Lower leg skin (tissue), 4 donors: ENCODE measurements at places on chromosomes 12 and 14. TPM values are rescaled to one million over a fixed set of nuclear protein-coding genes. Genes with fewer than 3 reads are reported as not detected.

Gene RIMBP2
- total RNA-seq = 1.5 TPM

Gene CIT
- total RNA-seq = 11.7 TPM

DNA sequence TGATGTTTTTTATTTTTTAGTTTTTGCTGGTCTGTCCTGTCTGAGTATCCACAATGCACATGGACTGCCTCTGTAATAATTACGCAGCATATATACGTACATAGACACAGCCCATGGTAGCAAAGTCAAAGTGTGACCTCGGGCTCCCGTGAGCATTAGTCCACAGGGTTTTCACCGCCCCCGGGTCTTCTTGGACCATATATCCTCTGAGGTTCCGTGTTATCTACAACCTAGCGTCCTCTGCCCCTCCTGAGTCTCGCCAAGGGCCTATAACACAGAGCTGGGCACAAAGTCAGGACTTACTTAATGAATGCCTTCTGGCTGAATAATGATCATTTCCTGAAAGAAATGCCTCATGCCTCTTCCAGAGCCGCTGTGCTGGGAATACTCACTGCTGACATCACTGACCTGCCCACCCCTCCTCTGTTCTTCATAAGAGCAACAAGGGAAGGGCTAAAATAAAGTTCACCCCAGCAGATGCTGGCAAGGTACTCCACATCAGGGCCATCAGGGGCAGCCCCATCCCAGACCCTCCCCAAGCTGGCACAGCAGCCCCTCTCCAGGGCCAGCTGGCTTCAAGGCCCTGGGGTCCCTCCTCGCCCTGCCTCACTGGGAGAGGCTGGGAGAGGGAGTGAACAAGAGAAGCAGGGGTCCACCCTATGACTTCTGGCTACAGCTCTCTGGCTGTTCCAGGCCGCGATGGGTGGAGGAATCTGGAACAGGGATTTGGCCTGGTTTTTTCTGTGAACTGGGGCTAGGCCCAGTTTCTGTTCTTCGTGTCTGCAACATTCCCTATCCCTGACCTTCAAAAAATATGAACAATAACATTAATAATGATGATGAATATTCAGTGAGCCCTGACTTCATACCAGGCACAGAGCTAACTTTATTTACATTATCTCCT lies 7.9 kb downstream of the HDAC7 start:
- peak; percentile 78 for DNase-seq

DNA sequence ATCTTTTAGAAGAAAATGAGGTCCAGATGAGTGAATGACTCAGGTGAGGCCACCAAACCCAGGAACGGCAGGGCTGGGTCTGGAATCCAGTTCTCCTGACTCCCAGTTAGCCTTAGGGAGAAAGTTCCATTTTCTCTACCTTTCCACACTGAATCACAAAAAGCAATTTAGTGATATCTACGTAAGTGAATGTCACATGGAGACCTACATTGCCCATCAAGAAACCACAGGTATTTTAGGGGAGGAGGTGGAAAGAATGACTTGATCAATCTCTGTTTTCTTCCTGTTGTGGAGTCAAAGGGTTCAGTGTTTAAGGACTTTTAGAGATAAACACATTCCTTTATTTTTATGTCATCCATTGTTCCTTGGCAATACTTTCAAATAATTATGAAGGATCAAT lies 106.9 kb upstream of the PTPRB start:
- DNase-seq = no peak

- DNase-seq = no peak
Observed at GRCh38 chr14:50288146-50288545, 23.9 kb downstream of the L2HGDH start.

Gene ESPL1
- 5.7 TPM for total RNA-seq

DNA sequence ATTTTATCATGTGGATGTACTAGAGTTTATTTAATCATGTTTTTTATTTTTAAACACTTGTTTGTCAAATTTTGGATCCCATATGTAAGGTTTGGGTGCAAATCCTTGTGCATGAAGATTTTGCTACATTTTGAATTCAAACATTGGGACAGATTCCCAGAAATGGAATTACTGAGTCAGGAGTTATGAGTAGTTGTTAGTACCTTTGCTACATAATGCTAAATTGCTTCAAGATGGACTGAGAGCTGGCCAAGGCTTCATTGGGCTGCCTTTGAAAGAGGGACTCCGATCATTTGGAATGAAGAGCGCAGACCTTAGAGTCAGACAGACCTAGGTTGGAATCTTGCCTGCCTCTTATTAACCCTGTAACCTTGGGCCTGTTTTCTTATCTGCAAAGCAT lies 154.9 kb upstream of the PWP1 start:
- no peak for DNase-seq

- DNase-seq = no peak
Observed at GRCh38 chr14:88168025-88168424, 155.0 kb downstream of the KCNK10 start.

- DNase-seq = no peak
Observed at GRCh38 chr12:19003987-19004619, 125.4 kb upstream of the PLEKHA5 start.

DNA sequence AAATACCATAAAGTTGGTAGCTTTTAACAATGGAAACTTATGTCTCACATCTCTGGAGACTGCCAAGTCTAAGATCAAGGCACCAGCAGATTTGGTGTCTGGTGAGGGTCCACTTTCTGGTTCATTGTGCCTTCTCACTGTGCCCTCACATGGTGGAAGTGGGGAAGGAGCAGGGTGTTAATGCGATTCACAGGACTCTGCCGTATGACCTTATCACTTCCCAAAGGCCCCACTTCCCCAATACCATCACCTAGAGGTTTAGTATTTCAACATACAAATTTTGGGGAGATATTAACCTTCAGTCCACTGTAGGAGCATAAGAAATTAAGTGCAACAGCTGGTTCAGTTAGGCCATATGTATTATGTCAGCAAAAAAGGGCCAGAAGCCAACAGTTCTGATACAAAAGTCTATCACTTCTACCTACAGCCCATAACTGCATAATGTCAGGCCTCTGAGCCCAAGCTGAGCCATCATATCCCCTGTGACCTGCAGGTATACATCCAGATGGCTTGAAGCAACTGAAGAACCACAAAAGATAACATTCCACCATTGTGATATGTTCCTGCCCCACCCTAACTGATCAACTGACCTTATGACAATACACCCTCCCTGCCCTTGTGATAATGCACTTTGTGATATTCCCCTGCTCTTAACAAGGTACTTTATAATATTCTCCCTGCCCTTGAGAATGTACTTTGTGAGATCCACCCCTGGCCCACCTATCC lies 24.7 kb downstream of the DDHD1 start:
- DNase-seq = no peak

DNA sequence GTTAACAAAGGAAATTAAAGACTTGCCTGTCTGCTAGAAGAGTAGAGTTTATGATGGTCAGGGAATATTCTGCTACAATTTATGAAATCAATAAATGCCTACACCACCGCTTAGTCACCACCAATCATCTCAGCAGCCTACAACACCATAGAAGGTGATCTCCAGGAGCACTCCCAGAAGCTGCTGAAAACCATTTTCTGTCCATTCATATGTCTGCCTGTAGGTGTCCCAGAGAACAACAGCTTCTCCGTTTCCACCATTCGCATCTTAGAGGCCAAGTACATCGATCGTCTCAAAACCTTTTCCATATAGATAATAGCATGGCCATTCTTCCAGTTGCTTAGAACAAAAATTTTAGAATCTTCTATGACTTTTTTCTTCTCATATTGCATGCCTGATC lies 303.4 kb downstream of the KCNC2 start:
- no peak for DNase-seq

GRCh38 chr12:107461222-107461975 lies 224.2 kb upstream of the PWP1 start:
- no peak for DNase-seq

GRCh38 chr12:31387466-31387865 lies 61.5 kb upstream of the SINHCAF start:
- DNase-seq = peak; percentile 61

Gene ACSM4
- total RNA-seq = not detected

Gene ZNF891
- total RNA-seq = 1.6 TPM

GRCh38 chr14:58659846-58660245 lies 22.1 kb downstream of the DACT1 start:
- DNase-seq = no peak

DNA sequence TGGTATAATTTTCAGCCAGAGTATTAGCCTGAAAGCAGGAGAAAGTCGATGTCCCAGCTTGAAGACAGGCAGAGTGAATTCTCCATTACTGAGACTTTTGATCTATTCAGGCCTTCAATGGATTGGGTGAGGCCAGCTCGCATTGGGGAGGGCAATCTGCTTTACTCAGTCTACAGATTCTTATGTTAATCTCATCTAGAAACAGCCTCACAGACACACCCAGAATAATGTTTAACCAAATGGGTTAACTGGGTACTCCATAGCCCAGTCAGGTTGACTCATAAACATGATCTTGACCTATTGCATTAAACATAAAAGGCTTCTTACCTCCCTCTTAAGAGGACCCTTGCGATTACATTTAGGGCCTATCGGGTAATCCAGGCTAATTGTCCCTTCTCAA lies 118.0 kb downstream of the KTN1 start:
- no peak for DNase-seq

GRCh38 chr14:101108579-101109346 lies 205.2 kb upstream of the RTL1 start:
- peak; percentile 69 for DNase-seq

Gene CLEC4C
- total RNA-seq = not detected

Gene HAL
- 289 TPM for total RNA-seq

GRCh38 chr12:109299849-109300248 lies 9.2 kb downstream of the FOXN4 start:
- no peak for DNase-seq

DNA sequence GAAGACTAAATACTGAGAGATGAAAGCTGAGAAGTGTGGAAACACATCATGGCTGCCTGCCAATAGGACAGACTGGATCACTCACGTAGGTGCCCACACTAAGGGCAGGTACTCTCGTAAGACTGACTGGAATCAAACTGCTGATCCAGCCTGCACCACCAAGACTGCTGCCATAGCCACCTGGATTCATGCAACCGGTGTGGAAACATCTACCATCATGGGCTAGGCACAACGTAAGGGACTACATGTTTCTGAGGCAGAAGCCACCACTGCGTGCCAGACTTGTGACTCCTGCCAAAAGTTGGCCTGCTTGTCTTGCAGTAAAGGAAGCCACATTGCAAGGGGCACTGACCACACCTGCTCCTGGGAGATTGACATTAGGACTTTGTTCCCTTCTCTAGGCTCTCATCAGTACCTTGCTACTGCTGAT lies 3.8 kb downstream of the POMT2 start:
- no peak for DNase-seq

GRCh38 chr12:30825341-30825740 lies 70.6 kb upstream of the CAPRIN2 start:
- no peak for DNase-seq

DNA sequence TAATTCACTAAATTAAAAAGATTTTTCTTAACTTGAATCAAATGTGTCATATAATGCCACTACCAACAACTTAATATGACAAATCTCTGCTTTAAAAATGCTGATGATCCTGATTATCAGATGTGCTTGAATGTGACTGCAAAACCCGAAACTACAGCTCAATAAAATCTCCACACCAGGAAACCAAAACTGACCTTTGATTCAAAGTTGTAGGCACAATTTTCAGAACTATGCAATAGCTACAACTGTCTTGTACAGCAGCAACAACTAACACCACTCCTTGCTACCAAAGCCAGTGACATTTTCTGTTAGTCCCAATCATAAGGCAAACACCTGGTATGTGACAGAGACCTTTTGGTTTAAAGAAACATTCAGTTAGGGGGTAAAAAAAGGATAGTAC lies 147.3 kb downstream of the CEP83 start:
- DNase-seq = no peak

GRCh38 chr14:75343911-75344310 lies 65.3 kb downstream of the FOS start:
- DNase-seq = no peak

GRCh38 chr12:88665071-88665470 lies 84.8 kb upstream of the KITLG start:
- DNase-seq = no peak

- no peak for DNase-seq
Observed at GRCh38 chr12:31877884-31878283, 81.3 kb upstream of the RESF1 start.

DNA sequence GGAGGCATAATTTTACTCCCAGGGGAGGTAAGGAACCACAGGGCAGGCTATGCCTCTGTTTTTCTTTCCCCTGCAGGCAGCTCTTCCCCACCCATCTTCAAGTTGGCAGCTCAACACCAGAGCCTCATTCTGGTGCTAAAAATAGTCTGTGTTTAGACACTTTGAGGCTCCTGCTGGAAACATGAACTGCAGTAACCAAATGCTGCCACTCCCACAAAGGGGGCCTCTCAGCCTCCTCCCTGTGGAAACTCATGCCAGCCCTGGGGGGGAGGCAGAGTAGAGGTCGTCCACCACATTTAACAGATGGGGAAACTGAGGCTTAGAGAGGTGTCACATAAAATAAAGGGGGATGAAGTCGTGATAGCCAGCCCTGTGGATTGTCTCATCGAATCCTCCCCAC lies 61.4 kb downstream of the WSCD2 start:
- no peak for DNase-seq

DNA sequence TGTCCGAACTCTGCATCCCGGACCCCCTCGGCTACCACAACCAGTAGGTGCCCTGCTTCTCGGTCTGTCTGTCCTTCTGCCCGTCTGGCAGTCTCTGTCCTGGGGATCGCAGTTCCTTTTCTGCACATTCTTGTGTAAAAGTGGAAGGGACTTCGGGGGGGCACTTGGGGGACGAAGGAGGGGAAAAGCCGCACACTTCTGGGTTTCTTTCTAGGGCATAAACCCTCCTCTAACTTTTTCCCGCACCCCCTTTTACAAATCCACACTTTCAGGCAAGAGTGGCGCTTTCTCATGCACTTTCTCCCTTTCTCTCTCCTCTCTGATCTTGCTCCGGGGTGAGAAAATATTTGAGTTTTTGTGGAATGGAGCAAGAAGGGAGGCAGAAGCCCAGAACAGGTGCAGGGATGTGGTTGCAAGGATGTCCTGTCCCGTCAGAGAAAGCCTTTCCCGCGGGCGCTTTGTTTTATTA lies 506 bp downstream of the ESRRB start:
- no peak for DNase-seq

GRCh38 chr12:75981247-75982168 lies 50.1 kb downstream of the PHLDA1 start:
- no peak for DNase-seq

Gene GNB3
- 0.17 TPM for total RNA-seq

- no peak for DNase-seq
Observed at GRCh38 chr12:130031571-130032189, 127.9 kb upstream of the TMEM132D start.

Gene LRP1-AS
- not detected for total RNA-seq

GRCh38 chr14:36361210-36361853 lies 40.9 kb upstream of the MBIP start:
- no peak for DNase-seq

DNA sequence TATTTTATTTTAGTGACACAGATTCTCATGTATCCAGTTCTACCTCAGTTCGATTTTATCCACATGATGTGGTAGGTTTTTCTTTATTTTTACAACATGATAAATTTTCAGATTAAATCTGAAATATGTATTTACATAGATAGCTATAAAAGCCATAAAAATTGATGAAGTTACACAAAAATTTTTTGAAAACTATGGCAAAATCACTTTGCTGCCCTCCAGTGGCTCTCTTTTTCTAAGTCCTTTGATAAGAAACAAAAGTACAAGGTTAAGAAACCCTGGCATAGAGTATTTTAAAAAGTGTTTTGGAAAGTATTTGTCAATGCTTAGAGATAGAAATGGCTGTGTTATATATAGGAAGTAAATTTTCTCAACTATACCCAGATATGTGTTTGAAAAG lies 104.2 kb downstream of the PCNX1 start:
- DNase-seq = no peak
